ENCODE measurements at places on chromosomes 3 and 15.
A peak's percentile ranks its signal among the peaks of the same experiment; 100 is the strongest.

- peaks cover 3% of the 10 kb centered on the region for H3K4me1 ChIP-seq
- H3K36me3 ChIP-seq = no peaks in the 10 kb centered on the region
- no peaks in the 10 kb centered on the region for H3K27me3 ChIP-seq
- no peak overlapping the region for H3K4me3 ChIP-seq
- DNase-seq = no peak
- no peak overlapping the region for H3K27ac ChIP-seq
Measured at GRCh38 chr3:112632596-112632995, 8.3 kb downstream of the CCDC80 start.

GRCh38 chr3:11689749-11690148 is 46.0 kb upstream of the VGLL4 start:
- no peaks in the 10 kb centered on the region for H3K4me1 ChIP-seq
- peaks cover 14% of the 10 kb centered on the region for H3K36me3 ChIP-seq
- no peak overlapping the region for H3K27ac ChIP-seq
- H3K4me3 ChIP-seq = no peak overlapping the region
- no peak for DNase-seq

- no peak overlapping the region for H3K27ac ChIP-seq
- no peak for DNase-seq
- H3K4me3 ChIP-seq = no peak overlapping the region
- peaks cover 15% of the 10 kb centered on the region for H3K27me3 ChIP-seq
- H3K36me3 ChIP-seq = no peaks in the 10 kb centered on the region
Measured at GRCh38 chr3:45244356-45244755, 18.3 kb upstream of the TMEM158 start.

- no peak for DNase-seq
- no peaks in the 10 kb centered on the region for H3K4me1 ChIP-seq
- no peaks in the 10 kb centered on the region for H3K27me3 ChIP-seq
- H3K36me3 ChIP-seq = no peaks in the 10 kb centered on the region
- no peak overlapping the region for H3K27ac ChIP-seq
Measured at GRCh38 chr3:99172736-99173657, 271.5 kb upstream of the DCBLD2 start.

GRCh38 chr3:145864336-145864735 is 296.6 kb downstream of the PLOD2 start:
- no peaks in the 10 kb centered on the region for H3K36me3 ChIP-seq
- H3K4me1 ChIP-seq = no peaks in the 10 kb centered on the region
- no peak for DNase-seq
- H3K4me3 ChIP-seq = no peak overlapping the region
- H3K27me3 ChIP-seq = no peaks in the 10 kb centered on the region

- no peak for DNase-seq
- peaks cover 8% of the 10 kb centered on the region for H3K4me1 ChIP-seq
- H3K4me3 ChIP-seq = no peak overlapping the region
- H3K27ac ChIP-seq = no peak overlapping the region
Measured at GRCh38 chr3:141321109-141321497, 47.2 kb upstream of the ZBTB38 start.

GRCh38 chr15:58521293-58521991 is 89.7 kb downstream of the LIPC start:
- peaks cover 15% of the 10 kb centered on the region for H3K4me1 ChIP-seq
- no peak for DNase-seq
- no peak overlapping the region for H3K4me3 ChIP-seq

GRCh38 chr3:128188326-128188725 is 35.0 kb downstream of the EEFSEC start:
- H3K27ac ChIP-seq = no peak overlapping the region
- no peaks in the 10 kb centered on the region for H3K27me3 ChIP-seq
- no peak for DNase-seq

- no peak overlapping the region for H3K4me3 ChIP-seq
- H3K27me3 ChIP-seq = no peaks in the 10 kb centered on the region
- peaks cover 26% of the 10 kb centered on the region for H3K4me1 ChIP-seq
- DNase-seq = no peak
- no peak overlapping the region for H3K27ac ChIP-seq
- peaks cover 6% of the 10 kb centered on the region for H3K36me3 ChIP-seq
Measured at GRCh38 chr3:71308836-71309235, 274.7 kb downstream of the FOXP1 start.

DNA sequence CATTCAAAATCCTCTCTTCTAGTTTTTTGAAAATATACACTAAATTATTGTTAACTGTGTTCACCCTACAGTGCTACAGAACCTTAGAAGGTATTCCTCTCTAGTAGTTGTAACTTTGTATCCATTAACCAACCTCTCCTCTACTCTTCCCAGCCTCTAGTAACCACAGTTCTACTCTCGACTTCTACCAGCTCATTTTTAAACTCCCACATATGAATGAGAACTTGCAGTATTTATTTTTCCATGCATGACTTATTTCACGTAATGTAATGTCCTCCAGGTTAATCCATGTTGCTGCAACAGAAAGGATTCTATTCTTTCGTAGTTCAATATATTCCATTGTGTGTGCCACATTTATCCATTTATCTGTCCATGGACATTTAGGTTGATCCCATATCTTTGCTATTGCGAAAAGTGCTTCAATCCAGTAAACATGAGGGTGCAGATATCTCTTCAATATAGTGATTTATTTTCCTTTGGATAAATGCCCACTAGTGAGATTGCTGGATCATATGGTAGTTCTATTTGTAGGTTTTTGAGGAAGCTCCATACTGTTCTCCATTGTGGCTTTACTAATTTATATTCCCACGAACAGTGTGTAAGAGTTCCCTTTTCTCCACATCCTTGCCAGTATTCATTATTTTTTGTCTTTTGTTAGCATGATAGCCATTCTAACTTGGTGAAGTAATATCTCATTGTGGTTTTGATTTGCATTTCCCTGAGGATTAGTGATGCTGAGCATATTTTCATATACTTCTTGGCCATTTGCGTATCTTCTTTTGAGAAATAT is 113.7 kb upstream of the SMAD3 start:
- no peak overlapping the region for H3K4me3 ChIP-seq
- no peak for DNase-seq
- peaks cover 7% of the 10 kb centered on the region for H3K27me3 ChIP-seq
- H3K4me1 ChIP-seq = peaks cover 26% of the 10 kb centered on the region
- H3K36me3 ChIP-seq = no peaks in the 10 kb centered on the region

DNA sequence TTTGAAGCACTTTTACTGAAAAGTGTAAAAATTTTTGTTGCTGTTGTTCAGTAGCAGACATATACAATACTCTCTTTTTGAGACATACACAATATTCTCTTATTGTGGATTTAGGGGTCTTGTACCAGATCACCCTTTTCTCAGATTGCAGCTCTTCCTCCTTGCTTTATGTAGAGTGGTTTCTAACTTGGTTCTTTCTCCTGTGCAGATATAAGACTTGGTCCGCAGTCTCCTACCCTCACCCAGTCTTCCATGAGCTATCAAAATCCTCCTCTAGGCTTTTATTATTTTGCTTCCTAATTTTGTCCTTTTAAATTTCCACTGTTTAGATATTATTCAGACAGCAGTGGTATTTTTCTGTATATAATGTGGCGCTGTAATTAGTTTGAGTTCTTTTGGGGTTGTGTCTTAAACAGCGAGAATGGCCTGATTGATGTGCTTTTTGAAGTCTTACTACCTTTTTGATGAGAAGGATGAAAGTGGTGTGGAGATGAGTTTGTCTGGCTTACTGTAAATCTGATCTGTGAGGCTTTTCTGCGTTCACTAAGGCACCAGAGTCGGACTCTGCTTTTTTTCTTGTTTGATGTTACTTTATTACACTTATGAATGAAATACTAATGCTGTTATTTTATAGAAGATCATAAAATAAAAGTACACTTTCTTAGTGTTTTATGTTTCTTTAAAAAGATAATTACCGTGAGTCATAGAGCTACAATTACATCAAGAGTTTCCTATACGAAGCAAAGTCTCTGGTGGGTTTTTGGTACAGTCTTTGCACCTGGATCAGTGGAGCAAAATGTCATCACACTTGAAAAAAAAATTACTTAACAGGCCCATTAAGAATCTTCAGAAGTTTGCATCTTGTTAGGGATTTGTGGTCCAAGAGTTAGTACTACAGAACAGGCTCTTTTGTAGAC is 27.8 kb downstream of the FNDC3B start:
- H3K4me3 ChIP-seq = no peak overlapping the region
- peaks cover 4% of the 10 kb centered on the region for H3K36me3 ChIP-seq
- no peak for DNase-seq
- peaks cover 6% of the 10 kb centered on the region for H3K27me3 ChIP-seq
- no peak overlapping the region for H3K27ac ChIP-seq

DNA sequence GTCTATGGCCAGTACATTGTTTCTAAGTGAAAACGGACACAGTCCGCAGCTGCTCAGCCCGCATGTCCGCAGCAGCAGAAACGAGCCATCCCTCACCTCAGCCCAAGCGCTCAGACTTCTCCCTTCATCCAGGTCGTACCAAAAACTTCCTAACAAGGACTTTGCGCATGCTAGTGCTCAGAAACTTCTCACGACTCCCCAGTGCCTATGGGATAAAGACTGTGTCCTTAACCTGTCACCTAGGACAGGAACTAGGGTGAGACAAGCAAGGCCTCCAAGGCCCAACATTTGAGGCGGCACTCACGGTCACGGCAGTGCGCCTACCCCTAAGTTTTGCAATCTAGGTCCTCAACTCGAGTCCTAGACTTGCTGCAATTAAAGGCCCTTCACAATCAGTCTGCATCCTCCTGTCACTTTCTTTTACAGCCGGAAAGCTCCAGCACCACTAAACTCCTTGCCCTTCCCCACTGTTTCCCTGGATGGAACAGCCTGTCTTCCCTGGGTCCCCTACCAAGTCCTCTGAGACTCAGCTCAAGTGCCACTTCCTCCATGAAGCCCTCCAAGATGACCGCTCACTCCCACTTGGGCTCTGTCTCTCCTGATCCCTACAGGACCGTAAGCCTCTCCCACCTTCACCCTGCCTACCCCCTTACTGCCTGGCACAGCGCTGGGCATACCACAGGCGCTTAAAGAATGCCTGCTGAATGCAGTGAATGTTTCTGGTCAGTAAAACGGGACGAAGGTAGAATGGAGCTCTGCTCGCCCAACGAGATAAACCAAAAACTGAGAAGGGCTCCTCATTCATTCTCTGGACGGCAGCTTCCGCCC is 1.2 kb downstream of the CLN6 start:
- peaks cover 38% of the 10 kb centered on the region for H3K4me1 ChIP-seq
- peak overlapping the region; percentile 85 for H3K27ac ChIP-seq
- peak overlapping the region; percentile 84 for H3K4me3 ChIP-seq
- peaks cover 2% of the 10 kb centered on the region for H3K36me3 ChIP-seq
- H3K27me3 ChIP-seq = no peaks in the 10 kb centered on the region

- H3K27me3 ChIP-seq = no peaks in the 10 kb centered on the region
- H3K27ac ChIP-seq = no peak overlapping the region
- DNase-seq = no peak
- no peak overlapping the region for H3K4me3 ChIP-seq
- no peaks in the 10 kb centered on the region for H3K4me1 ChIP-seq
Measured at GRCh38 chr3:2343031-2343682, 244.5 kb downstream of the CNTN4 start.

- H3K4me3 ChIP-seq = no peak overlapping the region
- no peaks in the 10 kb centered on the region for H3K36me3 ChIP-seq
- no peak overlapping the region for H3K27ac ChIP-seq
- H3K4me1 ChIP-seq = no peaks in the 10 kb centered on the region
Measured at GRCh38 chr15:68445351-68445750, 13.4 kb upstream of the ITGA11 start.

DNA sequence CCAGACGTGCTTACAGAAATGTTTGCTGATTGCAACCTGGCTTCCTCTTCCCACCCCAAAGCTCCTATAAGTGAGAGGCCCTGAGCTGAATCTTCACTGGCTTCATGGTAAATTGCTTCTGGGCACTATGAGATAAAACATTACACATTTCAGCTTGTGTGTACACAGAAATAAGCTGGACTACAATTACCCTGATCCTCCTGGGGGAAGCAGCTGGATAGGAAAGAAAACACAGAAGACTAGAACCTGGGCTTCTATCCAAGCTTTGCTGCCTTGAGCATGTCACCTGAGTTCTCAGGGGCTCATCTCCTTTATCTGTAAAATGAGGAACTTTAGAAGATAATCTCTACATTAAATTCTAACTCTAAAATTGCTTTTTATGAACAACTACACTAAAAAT is 40.3 kb downstream of the THBS1 start:
- DNase-seq = no peak
- H3K27ac ChIP-seq = no peak overlapping the region
- peaks cover 6% of the 10 kb centered on the region for H3K4me1 ChIP-seq
- peaks cover 2% of the 10 kb centered on the region for H3K36me3 ChIP-seq

DNA sequence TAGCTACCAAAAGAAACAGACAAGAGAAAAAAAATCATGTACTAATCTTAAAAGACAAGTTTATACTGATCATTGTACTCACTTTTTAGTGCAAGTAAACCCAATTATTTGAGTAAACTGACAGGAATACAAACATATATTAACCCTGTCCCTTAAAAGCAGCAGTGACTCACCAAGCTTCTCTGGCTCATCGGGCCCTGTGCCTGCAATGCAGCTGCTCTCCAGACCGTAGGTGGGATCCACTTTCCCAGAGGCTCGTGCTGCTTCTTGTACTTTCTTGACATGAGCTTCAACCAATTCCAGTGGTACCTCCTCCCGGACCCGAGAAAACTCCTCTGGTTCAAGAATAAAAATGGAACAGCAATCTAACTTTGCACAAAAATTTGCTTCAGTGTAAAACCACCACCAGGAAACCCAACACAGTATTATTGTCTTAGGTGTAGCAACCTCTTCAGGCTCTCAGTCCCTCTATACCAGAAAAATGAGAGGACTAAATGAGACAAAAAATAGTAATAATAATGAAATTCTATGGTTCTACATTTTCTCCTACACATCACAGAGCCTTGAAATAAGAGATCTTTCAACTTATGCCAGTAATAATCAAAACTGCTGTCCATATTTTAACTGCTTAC is 82.6 kb upstream of the CSPG5 start:
- H3K4me1 ChIP-seq = no peaks in the 10 kb centered on the region
- no peak overlapping the region for H3K4me3 ChIP-seq

DNA sequence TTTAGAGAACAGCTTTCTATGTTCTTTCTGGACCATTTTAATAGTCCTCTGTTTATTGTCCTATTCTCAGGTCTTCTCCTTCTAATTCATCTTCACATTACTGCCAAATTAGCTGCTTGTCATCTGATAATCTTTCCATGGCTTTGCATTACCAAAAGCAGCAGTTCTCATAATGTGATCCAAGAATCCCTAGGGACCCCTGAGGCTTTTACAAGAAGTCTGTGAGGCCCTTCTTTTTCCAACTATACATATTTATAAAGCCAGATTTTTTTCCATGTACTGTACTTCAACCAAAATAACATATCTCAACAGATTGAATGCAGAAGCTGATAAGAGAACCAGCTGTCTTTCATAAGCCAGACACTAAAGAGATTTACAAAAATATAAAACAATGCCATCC is 162.5 kb upstream of the BFSP2 start:
- no peak overlapping the region for H3K4me3 ChIP-seq
- peaks cover 15% of the 10 kb centered on the region for H3K27me3 ChIP-seq
- no peaks in the 10 kb centered on the region for H3K36me3 ChIP-seq
- H3K27ac ChIP-seq = no peak overlapping the region
- no peaks in the 10 kb centered on the region for H3K4me1 ChIP-seq
- no peak for DNase-seq

GRCh38 chr3:183081459-183082183 is 17.7 kb downstream of the MCCC1 start:
- H3K4me3 ChIP-seq = no peak overlapping the region
- no peak overlapping the region for H3K27ac ChIP-seq
- DNase-seq = no peak
- peaks cover 49% of the 10 kb centered on the region for H3K36me3 ChIP-seq

Measured in memory B cell (primary cell).